ENCODE measurements at places on chromosomes 2 and 18. TPM values are rescaled to one million over a fixed set of nuclear protein-coding genes. Genes with fewer than 3 reads are reported as not detected.

DNA sequence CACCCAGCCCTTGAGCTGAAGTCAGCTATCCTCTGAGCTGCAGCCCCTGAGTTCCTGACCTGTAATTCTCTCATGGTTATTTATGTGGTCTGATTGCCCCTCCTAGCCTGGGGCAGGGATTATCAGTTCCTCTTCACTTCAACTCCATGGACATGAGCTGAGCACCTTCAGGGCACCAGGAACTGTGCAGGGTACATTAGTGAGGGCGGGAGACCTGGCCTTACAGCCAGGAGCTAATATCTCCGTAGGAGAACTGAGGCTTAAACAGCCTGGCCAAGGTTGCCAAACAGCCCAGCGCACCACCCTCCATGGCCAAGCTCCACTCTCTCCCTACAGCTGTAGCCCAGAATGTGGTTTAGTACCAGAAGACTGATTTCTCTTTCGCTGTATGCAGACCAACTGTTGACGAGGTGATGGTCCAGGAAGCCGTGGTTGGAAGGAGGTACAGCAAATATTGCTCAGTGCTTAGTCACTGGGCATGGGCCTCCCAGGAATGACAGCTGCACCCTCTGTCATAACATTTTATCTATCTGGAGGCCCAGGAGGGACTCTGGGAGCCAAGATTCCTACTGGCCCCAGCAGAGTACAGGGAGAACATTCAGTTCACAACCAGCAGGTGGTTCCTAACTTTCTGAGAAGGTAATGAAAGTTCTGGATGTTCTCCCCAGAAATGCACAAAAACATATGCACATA is 228.7 kb upstream of the SIX2 start:
- H3K27me3 ChIP-seq = no peaks in the 10 kb centered on the region
- no peak overlapping the region for H3K4me3 ChIP-seq
- H3K27ac ChIP-seq = peak overlapping the region; percentile 27
- no peaks in the 10 kb centered on the region for H3K36me3 ChIP-seq
- H3K4me1 ChIP-seq = no peaks in the 10 kb centered on the region
- peak; percentile 17 for DNase-seq

DNA sequence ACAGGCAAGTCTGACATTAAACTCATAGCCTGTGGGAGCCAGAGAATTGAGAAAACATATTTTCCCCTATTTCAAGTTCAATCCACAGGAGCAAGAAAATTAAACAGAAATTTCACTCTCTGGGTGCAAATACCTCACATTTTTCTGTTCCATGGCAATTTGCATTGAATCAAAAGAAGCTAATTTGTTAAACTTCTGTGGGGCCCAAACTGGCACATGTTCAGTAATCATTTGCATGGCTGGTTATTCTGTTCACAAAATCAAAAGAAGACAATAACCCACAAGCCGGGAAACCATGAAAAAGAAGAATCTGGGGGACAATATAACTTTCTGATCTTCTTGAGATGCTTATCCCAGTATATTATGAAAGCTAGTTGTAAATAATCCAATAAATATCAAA is 363.1 kb downstream of the LRP1B start:
- no peaks in the 10 kb centered on the region for H3K36me3 ChIP-seq
- no peak overlapping the region for H3K27ac ChIP-seq
- DNase-seq = no peak

GRCh38 chr2:188024811-188025210 is 266.9 kb upstream of the GULP1 start:
- no peak overlapping the region for H3K4me3 ChIP-seq
- no peaks in the 10 kb centered on the region for H3K4me1 ChIP-seq
- H3K27ac ChIP-seq = no peak overlapping the region
- H3K27me3 ChIP-seq = no peaks in the 10 kb centered on the region

DNA sequence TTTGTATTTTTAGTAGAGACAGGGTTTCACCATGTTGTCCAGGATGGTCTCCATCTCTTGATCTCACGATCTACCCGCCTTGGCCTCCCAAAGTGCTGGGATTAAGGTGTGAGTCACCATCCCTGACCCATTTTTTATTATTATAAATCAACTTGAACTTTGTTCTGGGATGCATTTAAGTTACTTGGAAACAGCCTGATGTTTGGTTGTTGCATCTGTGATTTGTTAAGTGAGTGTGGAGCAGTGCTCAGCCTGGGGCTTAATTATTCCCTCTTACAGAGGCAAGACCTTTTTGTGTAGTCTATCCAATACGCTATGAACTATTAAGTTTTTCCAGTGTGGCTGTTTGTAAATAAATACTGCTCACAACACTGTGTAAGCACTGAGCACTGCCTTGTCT is 32.6 kb downstream of the MTA3 start:
- no peaks in the 10 kb centered on the region for H3K4me1 ChIP-seq
- H3K27me3 ChIP-seq = no peaks in the 10 kb centered on the region
- no peak overlapping the region for H3K4me3 ChIP-seq

DNA sequence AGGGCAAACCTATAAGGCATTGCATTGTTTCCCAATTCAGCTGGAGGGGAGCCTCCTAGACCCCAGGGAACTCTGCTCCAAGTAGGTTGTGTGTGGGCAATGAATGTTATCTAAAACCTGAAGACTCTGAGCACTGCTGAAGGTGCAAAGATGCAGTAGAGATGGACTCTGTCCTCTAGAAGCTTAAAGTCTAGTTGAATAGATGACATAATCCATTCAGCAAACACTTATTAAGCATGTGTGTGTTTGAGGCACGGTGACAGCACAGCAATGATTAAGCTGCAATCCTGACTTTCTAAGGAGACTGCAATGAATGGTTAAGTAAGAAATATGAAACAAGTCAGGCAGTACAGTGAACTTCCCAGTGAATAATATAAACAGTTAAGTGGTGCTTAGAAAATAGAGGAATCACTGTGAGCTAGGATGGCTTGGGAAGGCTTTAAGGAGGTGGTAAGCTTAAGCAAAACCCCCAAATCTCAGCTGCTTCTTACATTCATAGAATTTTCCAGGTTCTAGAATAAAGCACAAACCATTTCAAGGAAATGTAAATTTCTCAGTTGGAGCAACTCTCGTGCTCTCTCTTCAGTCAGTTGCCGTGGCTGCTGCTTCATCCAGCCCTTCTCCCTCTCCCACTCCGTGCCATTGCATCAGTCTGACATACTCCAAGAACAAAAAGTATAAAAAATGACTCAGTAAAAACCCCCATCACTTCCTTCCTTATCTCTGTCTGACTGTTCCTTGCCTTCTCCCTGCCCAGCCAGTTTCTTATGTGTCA is 19.1 kb downstream of the MXD1 start:
- H3K27me3 ChIP-seq = no peaks in the 10 kb centered on the region
- peak overlapping the region; percentile 68 for H3K27ac ChIP-seq
- H3K4me3 ChIP-seq = no peak overlapping the region

DNA sequence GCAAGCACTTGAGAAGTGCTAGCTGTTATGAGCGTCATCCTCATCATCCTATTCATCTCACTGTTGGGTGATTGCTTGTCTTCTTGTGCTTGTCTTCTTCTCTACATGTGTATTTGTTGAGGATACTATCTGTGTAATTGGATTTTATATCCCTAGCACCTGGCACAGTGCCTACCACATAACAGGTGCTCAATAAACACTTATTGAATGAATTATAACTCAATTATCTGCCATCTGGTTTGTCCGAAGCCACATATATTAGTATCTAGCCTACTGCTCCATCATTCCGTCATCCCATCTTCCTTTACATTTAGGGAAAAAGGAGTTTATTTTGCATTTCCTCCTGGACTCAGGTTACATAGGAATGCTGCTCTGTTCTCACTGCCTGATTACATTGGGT is 330.4 kb upstream of the ETAA1 start:
- no peak overlapping the region for H3K27ac ChIP-seq
- no peak for DNase-seq

- no peaks in the 10 kb centered on the region for H3K27me3 ChIP-seq
- H3K36me3 ChIP-seq = no peaks in the 10 kb centered on the region
- no peak overlapping the region for H3K4me3 ChIP-seq
Observed at GRCh38 chr2:230575642-230576324, 136.9 kb upstream of the CAB39 start.

DNA sequence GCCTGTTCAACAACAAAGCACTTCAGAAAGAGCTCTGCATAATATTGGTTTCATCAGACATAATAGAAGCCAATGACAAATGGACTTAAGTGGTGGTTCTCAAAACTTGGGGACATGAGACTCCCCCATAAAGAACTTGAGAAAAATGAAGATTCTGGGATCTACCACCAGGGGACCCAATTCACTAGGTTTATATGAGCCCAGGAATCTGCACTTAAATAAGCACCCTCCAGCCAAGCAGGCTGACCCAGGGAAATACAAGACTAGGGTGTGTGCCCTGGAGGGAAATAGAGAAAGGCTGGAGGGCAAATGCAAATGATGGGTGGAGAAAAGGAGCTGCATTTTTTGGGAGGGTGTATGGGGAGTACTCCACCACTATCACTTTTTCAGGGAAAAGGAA is 52.5 kb downstream of the SATB2 start:
- no peak overlapping the region for H3K27ac ChIP-seq
- no peaks in the 10 kb centered on the region for H3K36me3 ChIP-seq
- DNase-seq = peak; percentile 11
- H3K4me3 ChIP-seq = no peak overlapping the region

GRCh38 chr18:61653823-61654551 is 238.8 kb downstream of the RNF152 start:
- H3K4me1 ChIP-seq = peaks cover 5% of the 10 kb centered on the region
- H3K4me3 ChIP-seq = no peak overlapping the region
- H3K36me3 ChIP-seq = no peaks in the 10 kb centered on the region
- no peak overlapping the region for H3K27ac ChIP-seq
- peak; percentile 37 for DNase-seq

- H3K4me1 ChIP-seq = peaks cover 8% of the 10 kb centered on the region
- peak overlapping the region; percentile 21 for H3K27ac ChIP-seq
- DNase-seq = peak; percentile 66
- no peaks in the 10 kb centered on the region for H3K36me3 ChIP-seq
Observed at GRCh38 chr2:64649626-64650025, 4.1 kb downstream of the SERTAD2 start.

GRCh38 chr2:66538291-66538690 is 103.4 kb downstream of the MEIS1 start:
- H3K4me1 ChIP-seq = no peaks in the 10 kb centered on the region
- H3K27ac ChIP-seq = no peak overlapping the region
- H3K27me3 ChIP-seq = no peaks in the 10 kb centered on the region
- no peak for DNase-seq
- H3K36me3 ChIP-seq = no peaks in the 10 kb centered on the region

The UNC80 gene
- not detected for polyA plus RNA-seq

The SPOPL gene
- 22.0 TPM for polyA plus RNA-seq

The SPATA3 gene
- not detected for polyA plus RNA-seq

The LRATD1 gene
- polyA plus RNA-seq = 24.6 TPM

The SCG2 gene
- polyA plus RNA-seq = 40.2 TPM

The LINC00305 gene
- not detected for polyA plus RNA-seq

The SCN7A gene
- polyA plus RNA-seq = 0.27 TPM
